ENCODE measurements at places on chromosomes 5 and 9.

- no peak for DNase-seq
These were observed 75.0 kb upstream of the MSX2 start for GRCh38 chr5:174649391-174649790.

- peak; percentile 75 for DNase-seq
These were observed 63.7 kb upstream of the PPP2CA start for GRCh38 chr5:134289509-134290113.

DNA sequence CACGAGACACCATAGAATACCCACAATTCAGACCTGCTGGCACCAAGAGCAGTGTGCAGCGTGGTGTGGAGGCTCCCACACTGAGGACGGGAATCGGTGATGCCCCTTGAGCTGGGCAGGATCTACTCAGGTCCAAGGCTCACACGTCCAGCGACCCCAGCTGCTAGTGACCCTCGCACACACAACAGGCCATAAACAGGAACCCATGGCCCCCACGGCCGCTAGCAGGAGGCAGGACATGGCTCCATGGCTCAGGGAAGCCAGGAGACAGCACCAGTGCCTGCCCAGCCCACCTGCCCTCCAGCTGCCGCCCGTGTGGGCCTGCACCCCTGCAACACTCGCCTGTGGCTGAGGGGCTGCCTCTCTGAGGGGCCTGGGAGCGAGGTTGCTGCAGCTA lies 43.4 kb upstream of the SLC9A3 start:
- DNase-seq: no peak

GRCh38 chr5:139837711-139838380 lies 42.2 kb downstream of the PSD2 start:
- DNase-seq: no peak

- DNase-seq: no peak
These were observed 530.5 kb downstream of the SEMA5A start for GRCh38 chr5:9015260-9015936.

DNA sequence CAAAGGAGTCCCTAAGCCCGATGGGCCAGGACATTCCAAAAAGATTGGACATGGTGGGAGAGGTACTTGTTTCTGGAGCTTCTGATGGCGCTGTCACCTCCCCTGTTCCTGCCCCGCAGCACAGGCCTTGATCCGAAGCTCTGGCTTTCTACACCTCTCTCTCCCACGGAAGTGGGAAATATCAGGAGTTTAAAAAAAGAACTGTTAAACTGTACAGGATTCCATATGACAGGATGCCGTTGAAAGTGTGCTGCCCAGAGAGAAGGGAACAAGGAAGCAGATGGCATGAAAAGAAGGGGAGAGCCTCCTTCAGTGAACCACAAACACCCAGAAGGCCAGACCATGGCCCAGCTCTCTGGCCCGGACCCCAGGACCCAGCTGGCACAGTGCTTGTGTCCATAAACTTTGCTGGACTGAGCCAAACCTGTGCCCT lies 26.8 kb upstream of the SLC2A8 start:
- no peak for DNase-seq

Measured in midbrain (tissue), 1 donor.